ENCODE measurements at places on chromosomes 3 and 15.
A peak's percentile ranks its signal among the peaks of the same experiment; 100 is the strongest.

- DNase-seq: no peak
These were observed 152.1 kb downstream of the PDE8A start for GRCh38 chr15:85133709-85134108.

DNA sequence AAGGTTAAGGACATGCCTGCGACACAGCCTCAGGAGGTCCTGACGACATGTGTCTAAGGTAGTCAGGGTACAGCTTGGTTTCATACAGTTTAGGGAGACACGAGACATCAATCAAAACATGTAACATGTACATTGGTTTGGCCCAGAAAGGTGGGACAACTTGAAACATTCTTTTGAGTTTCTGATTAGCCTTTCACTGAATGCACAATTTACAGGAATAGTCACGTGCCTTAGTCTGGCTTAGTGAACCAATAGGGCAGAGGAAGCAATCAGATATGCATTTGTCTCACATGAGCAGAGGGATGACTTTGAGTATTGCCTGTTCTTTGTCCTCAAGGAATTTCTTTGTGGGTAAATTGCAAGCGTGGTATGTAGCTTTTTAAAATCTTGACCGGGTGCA lies 24.5 kb upstream of the HDAC11 start:
- no peak for DNase-seq

- DNase-seq: no peak
These were observed 123.3 kb upstream of the IGF1R start for GRCh38 chr15:98524838-98525660.

DNA sequence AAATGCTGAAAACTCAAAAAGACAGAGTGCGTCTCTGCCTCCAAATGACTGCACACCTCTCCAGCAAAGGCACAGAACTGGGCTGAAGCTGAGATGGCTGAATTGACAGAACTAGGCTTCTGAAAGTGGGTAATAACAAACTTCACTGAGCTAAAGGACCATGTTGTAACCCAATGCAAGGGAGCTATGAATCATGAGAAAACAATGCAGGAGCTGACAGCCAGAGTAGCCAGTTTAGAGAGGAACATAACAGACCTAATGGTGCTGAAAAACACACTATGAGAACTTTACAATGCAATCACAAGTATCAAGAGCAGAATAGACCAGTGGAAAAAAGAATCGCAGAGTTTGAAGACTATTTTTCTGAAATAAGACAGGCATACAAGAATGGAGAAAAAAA lies 10.1 kb upstream of the AVEN start:
- no peak for DNase-seq

DNA sequence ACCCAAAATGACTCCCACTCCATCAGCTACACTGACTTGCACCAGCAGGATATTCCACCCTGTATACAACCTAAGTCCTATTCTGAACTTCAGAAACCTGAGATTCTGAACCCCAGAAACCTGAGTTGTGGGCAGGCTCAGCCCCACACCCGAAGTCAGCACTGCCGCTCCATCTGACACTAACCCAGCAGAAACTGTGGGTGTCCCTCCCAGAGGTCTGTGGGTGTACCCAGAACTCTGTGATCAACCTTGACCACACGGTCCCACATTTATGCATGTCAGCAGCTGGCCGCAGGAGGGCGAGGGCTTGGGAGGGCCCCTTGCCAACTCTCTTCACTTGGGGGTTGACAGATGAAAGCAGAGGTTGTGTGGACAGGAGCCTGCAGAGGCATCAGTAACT lies 9.3 kb downstream of the OXTR start:
- no peak for DNase-seq

DNA sequence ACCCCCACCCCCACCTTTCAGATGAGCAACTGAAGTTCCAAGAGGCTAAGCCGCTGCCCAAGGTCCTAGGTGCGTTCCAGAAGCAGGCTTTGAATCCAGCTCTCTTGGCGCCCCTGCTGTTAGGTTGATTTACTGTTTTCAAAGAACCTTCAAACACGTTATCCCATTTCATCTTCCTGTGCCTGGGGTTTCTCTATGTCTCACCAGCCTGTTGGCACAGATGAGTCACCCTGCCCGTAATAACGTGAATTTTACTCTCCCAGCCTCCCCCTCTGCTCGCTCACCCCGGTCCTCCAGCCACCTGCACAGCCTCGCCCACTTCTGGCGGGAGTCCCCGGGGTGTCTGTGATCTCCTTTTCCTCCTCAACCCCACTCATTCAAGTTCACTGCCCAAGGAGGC lies 13.0 kb upstream of the TSEN2 start:
- peak; percentile 54 for DNase-seq

- no peak for DNase-seq
These were observed 13.0 kb downstream of the ZBED2 start for GRCh38 chr3:111582120-111582474.

DNA sequence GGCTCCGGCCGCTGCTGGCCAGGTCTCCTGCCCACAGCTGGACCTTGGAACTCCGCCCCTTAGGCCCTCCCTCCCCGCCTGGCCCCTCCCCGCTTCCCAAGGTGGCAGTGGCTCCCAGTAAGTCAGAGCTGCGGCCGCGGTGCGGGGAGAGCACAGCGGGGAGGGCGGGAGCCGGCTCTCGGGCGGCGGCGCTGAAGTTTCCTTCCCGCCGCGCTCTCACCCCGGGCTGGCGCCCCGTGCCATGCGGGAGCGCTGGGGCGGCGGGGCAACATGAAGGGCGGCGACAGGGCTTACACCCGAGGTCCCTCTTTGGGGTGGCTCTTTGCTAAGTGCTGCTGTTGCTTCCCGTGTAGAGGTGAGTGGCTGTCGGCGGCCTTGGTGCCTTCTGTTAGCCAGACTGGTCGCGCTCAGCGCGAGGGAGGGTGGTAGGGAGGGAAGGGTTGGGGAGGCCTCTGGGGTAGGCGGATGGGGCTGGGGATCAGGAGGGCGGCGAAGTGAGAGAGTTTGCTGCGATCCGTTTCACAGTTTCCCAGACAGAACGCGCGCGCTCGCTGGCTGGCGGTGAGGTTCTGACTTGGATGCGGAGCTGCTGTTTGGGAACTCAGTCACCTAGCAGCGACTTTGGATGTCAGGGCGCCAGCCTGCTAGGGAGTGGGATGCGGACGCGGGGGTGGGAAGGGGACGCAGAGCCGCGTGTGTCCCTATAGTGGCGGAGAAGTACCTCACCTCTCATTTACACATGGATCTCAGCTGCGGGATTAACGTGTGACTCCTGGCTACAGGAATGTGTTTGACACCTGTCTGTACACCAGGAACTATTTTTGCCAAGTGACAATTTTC lies 145.5 kb upstream of the UMPS start:
- DNase-seq: peak; percentile 10

GRCh38 chr3:14780927-14781507 lies 37.7 kb upstream of the FGD5 start:
- no peak for DNase-seq

DNA sequence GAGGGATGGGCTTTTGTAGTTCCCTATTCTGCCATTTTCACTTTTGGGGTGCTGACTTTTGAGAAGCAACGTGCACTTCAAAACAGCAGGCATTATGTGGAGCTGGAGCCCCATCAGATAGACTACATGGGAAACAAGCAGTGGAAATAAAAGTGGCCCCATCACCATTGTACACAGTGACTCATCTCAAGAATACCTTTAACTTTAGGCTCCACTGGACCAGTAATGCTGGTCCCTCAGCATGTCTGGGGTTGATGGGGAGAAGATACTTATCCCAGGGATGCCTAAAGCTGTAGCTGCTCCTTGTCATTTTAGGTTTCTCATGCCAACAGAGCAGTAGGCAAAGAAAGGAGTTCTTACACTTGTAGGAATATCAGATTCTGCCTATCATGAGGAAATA lies 45.0 kb downstream of the LSM3 start:
- DNase-seq: no peak

GRCh38 chr3:14725013-14725412 lies 50.1 kb downstream of the C3orf20 start:
- DNase-seq: no peak

- DNase-seq: peak; percentile 3
These were observed 681 bp downstream of the PIK3CB start for GRCh38 chr3:138833899-138834595.

- no peak for DNase-seq
These were observed 16.4 kb upstream of the CBLB start for GRCh38 chr3:105885256-105885655.

DNA sequence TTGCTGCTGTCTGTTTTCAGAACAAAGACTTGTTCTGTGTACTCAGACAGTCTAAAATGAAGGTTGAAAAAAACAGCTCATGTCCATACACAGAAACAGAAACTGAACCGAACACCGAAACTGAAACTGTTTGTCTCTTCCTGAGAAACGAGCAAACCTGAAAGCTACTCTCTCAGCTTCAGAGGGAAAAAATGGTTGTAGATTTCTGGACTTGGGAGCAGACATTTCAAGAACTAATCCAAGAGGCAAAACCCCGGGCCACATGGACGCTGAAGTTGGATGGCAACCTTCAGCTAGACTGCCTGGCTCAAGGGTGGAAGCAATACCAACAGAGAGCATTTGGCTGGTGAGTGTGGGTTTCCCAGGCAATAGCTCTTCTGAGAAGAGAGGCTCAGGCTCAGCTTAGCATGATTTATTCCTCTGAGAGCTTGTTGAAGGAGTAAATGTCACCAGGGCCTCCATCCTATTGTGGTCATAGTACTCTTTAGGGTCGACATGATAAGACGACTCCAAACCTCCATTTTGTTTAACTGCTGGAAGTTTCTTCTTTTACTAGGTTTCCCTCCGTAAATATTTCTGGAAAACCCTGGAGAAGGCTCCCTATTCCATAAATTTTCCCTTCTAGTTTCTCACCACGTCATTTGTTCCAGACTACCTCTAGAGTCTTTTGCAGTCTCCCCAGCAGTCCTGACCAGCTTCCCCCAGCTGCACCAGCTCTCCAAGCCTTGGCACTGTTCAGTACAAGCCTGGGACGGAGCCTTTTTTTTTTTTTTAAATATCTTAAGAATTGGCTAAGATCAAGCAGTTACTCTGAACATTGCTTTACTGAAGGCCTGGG lies at the start of gene RTP4:
Gene RTP4, plus strand, starts transcription at position 135 of the 838 bp plus-strand sequence. Its CDS starts 57 bp downstream, at position 192.
- DNase-seq: peak; percentile 46

DNA sequence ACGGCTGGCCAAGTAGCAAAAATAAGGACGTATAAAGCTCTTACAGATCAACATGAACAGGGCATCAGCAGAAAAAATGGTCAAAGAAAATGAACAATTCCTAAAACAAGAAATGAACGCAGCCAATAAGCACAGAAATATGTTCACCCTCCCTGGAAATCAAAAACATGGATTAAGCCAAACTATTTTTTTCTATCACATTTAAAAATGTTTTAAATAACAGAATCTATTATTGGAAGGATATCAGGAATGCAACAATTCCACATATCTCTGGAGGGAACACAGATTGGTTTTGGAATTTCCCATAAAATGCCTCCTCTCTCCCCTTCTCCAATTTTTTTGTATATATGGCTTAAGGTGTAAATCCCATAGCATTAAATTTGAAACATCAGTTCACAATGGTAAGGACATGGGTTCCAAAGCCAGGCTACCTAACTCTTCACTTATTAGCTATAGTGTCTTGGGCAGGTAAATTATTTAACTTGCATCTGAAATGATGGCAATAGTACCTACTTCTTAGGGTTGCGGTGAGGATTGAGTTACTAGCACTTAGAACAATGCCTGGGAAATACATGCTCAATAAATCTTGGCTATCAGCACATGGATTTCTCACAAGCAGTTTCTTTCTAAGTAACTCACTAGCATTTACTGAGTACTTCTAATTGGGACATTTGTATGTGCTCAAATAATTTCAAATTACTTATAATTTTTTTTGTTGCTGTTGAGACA lies 10.1 kb downstream of the UACA start:
- no peak for DNase-seq

- peak; percentile 3 for DNase-seq
These were observed 269.3 kb downstream of the ARPP21 start for GRCh38 chr3:35908366-35909232.
